ENCODE measurements at places on chromosomes 7 and 10. TPM values are rescaled to one million over a fixed set of nuclear protein-coding genes. Genes with fewer than 3 reads are reported as not detected.

The PAPOLB gene
- not detected for total RNA-seq

The AMZ1 gene
- total RNA-seq = 1.3 TPM

The MNX1 gene
- 0.39 TPM for total RNA-seq

The EIF5AL1 gene
- total RNA-seq = 0.07 TPM

The ITPRID1 gene
- not detected for total RNA-seq

DNA sequence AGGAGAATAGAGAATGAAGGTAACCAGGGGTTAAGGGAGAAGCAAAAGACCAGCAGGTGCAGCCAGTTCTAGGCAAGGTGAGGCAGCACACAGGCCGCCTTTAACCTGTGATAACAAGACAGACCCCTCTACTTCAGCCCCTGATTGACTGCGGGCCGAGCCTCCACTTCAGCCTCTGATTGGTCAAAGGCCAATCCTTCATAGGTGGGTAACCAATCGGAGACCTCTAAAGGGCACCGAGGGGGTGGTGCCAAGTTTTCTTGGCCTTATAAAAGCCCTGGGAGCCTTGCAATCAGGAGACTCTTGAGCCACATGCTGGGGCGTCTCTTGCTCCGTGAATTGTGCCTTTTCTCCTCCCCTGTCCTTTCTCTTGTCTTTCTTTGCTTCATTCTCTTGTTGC lies 98.8 kb downstream of the ELFN1 start:
- H3K27ac ChIP-seq = no peak overlapping the region
- no peak overlapping the region for H3K4me3 ChIP-seq
- no peaks in the 10 kb centered on the region for H3K27me3 ChIP-seq
- H3K4me1 ChIP-seq = no peaks in the 10 kb centered on the region
- no peak for DNase-seq
- peaks cover 4% of the 10 kb centered on the region for H3K36me3 ChIP-seq

GRCh38 chr7:2849941-2850766 lies 6.0 kb upstream of the GNA12 start:
- no peak overlapping the region for H3K4me3 ChIP-seq
- H3K27me3 ChIP-seq = no peaks in the 10 kb centered on the region
- H3K36me3 ChIP-seq = no peaks in the 10 kb centered on the region
- H3K4me1 ChIP-seq = peaks cover 4% of the 10 kb centered on the region
- H3K27ac ChIP-seq = no peak overlapping the region

GRCh38 chr10:77925410-77925794 lies 1.2 kb downstream of the DLG5 start:
- no peak overlapping the region for H3K27ac ChIP-seq
- no peaks in the 10 kb centered on the region for H3K36me3 ChIP-seq
- H3K4me1 ChIP-seq = peaks cover 6% of the 10 kb centered on the region

- no peaks in the 10 kb centered on the region for H3K27me3 ChIP-seq
- no peaks in the 10 kb centered on the region for H3K36me3 ChIP-seq
- H3K27ac ChIP-seq = no peak overlapping the region
- no peak overlapping the region for H3K4me3 ChIP-seq
Measured at GRCh38 chr7:4616116-4616515, 66.0 kb upstream of the FOXK1 start.

DNA sequence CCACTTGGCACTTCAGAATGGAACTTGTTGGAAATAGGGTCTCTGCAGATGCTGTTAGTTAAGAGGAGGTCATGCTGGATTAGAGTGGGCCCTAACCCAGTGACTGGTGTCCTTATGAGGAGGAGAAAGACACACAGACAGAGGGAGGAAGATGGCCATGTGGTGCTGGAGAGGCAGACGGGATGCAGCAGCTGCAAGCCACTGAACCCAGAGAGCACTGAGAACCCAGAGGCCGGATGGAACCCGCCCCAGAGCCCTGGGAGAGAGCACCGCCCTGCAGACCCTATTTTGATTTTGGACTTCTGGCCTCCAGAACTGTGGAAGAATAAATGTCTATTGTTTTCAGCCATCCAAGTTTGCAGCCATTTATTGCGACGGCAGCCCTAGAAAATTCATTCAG lies 58.0 kb upstream of the EBF3 start:
- H3K27me3 ChIP-seq = no peaks in the 10 kb centered on the region
- H3K4me3 ChIP-seq = no peak overlapping the region
- no peak overlapping the region for H3K27ac ChIP-seq
- no peak for DNase-seq
- no peaks in the 10 kb centered on the region for H3K36me3 ChIP-seq

GRCh38 chr10:94093286-94093905 lies 99.7 kb downstream of the PLCE1 start:
- H3K4me3 ChIP-seq = no peak overlapping the region
- H3K4me1 ChIP-seq = no peaks in the 10 kb centered on the region
- DNase-seq = no peak
- H3K27ac ChIP-seq = no peak overlapping the region
- peaks cover 7% of the 10 kb centered on the region for H3K27me3 ChIP-seq

DNA sequence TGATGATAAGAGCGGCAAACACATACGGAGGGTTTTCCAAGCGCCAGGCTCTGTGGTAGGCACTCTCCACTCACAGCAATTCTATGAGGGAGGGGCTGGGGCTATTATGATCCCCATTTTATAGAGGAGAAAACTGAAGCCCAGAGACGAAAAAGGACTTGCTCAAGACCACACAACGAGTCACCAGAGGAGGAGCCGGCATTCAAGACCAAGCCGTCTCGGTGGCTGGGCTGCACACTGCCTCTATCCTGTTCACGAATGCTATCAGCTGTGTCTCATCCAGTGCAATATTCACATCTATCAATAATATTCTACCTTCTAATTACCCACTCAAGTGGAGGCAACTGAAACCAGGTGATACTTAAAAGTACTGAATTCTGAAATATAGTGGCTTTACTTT lies 67.8 kb upstream of the NMT2 start:
- no peak overlapping the region for H3K4me3 ChIP-seq
- no peak overlapping the region for H3K27ac ChIP-seq
- H3K36me3 ChIP-seq = no peaks in the 10 kb centered on the region

- H3K27ac ChIP-seq = no peak overlapping the region
- peaks cover 2% of the 10 kb centered on the region for H3K36me3 ChIP-seq
- H3K4me3 ChIP-seq = no peak overlapping the region
Measured at GRCh38 chr7:69177941-69178494, 420.3 kb upstream of the AUTS2 start.

DNA sequence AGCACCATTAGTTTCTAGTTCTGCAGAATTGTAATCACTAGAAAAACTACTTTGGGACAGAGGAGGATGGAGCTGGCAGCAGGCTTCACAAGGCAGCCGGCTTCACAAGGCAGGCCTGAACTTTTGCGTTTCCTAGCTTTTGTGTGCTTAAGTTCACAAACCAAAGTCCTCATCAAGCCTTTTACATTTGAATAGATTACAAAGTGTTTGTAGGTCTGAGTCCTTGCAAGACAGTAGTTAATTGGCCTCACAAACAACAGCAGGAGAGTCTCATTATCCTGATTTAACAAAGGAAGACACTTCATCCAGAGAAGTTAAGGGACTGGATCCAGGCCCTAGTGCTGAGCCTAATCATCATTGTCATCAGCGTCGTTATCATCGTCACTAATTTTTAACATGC lies 147.8 kb upstream of the AUTS2 start:
- H3K27me3 ChIP-seq = no peaks in the 10 kb centered on the region
- no peaks in the 10 kb centered on the region for H3K36me3 ChIP-seq
- no peaks in the 10 kb centered on the region for H3K4me1 ChIP-seq
- no peak overlapping the region for H3K4me3 ChIP-seq
- no peak overlapping the region for H3K27ac ChIP-seq

GRCh38 chr10:48902096-48902495 lies 37.5 kb downstream of the LRRC18 start:
- no peak overlapping the region for H3K27ac ChIP-seq
- H3K36me3 ChIP-seq = no peaks in the 10 kb centered on the region
- no peak for DNase-seq
- H3K27me3 ChIP-seq = no peaks in the 10 kb centered on the region
- no peaks in the 10 kb centered on the region for H3K4me1 ChIP-seq
- no peak overlapping the region for H3K4me3 ChIP-seq
